ENCODE measurements at places on chromosomes 16 and 17. TPM values are rescaled to one million over a fixed set of nuclear protein-coding genes. Genes with fewer than 3 reads are reported as not detected.

Gene MYH13
- total RNA-seq, result not detected

DNA sequence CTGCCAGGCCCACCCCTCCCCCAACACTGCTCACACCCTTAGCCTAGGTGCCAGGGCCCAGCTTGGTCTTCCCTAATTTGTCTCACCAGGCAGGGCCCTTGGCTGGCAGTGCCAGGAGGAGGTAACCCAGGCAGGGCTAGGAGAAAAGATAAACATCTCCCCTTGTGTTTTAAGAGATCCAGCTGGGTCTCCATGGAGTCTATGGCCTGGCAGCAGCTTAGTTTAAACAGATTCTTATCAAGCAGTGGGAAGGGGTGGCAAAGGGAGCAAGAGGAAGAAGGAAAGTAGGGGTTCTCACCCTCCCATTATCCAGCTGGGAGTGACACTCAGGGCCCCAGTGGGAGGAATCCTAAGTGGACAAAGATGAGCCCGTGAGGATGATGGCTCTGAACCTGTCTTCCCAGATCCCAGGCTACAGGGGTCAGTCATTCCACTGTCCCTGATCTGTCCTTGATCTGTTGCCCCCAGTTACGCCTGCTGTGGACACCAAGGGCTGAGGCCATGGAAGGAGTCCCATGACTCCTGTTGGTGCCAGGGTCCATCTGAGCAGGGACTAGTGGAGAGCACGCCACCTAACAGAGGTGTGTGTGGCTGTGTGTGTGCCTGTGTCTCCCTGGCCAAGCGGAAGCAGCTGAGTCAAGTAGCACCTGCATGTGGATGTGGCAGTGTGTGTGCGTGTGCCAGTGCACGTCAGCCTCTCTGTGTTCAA is 47.4 kb upstream of the MEIOC start:
- no peak overlapping the region for H3K4me3 ChIP-seq
- peaks cover 10% of the 10 kb centered on the region for H3K27me3 ChIP-seq
- DNase-seq, result no peak
- H3K36me3 ChIP-seq, result no peaks in the 10 kb centered on the region
- no peak overlapping the region for H3K27ac ChIP-seq
- no peaks in the 10 kb centered on the region for H3K4me1 ChIP-seq

- no peak overlapping the region for H3K27ac ChIP-seq
- no peaks in the 10 kb centered on the region for H3K36me3 ChIP-seq
- H3K4me3 ChIP-seq, result no peak overlapping the region
- DNase-seq, result no peak
- peaks cover 24% of the 10 kb centered on the region for H3K27me3 ChIP-seq
Observed at GRCh38 chr17:44990994-44991393, 22.9 kb upstream of the C1QL1 start.

DNA sequence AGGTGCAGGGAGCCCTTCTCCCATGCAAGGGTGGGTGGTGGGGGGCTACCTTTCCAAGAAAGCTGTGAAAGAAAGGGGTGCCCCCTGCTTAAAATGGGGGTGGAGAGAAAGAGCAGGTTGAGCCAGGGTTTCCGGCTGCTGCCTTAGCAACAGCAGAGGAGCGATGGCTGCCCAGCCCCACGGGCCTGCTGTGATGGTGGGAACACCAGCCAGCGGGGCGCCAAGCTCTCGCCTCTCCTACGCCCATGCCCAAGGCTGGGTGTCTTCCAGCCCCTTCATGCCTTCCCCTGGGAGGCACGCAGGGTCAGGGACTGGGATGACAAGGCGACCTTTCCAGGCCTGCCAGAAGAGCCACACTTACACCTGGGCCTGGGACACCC is 3.0 kb downstream of the FMNL1 start:
- peak; percentile 63 for DNase-seq
- peak overlapping the region; percentile 100 for H3K27ac ChIP-seq
- peak overlapping the region; percentile 100 for H3K4me3 ChIP-seq
- peaks cover 47% of the 10 kb centered on the region for H3K36me3 ChIP-seq
- peaks cover 52% of the 10 kb centered on the region for H3K4me1 ChIP-seq

GRCh38 chr16:49932434-49932833 is 76.5 kb upstream of the ZNF423 start:
- H3K36me3 ChIP-seq, result no peaks in the 10 kb centered on the region
- no peak overlapping the region for H3K27ac ChIP-seq
- DNase-seq, result no peak
- H3K4me1 ChIP-seq, result no peaks in the 10 kb centered on the region

DNA sequence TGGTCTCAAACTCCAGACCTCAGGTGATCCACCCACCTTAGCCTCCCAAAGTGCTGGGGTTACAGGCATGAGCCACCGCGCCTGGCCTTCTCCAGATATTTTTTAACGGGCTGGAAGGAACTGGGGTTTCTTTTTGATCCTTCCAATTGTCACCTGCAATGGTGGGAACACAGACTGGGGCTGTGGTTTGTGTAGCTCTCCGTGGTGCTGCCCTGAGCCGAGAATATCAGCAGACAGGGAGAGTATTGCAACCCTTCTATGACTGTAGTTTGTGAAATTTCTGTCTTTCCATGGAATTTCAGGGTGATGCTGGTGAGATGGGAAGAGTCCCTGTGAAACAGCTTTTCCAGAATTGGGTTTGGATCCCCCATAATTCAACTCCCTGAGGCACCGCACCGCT is 263.5 kb downstream of the ENGASE start:
- no peak overlapping the region for H3K27ac ChIP-seq
- no peak for DNase-seq
- H3K4me1 ChIP-seq, result no peaks in the 10 kb centered on the region
- no peak overlapping the region for H3K4me3 ChIP-seq

DNA sequence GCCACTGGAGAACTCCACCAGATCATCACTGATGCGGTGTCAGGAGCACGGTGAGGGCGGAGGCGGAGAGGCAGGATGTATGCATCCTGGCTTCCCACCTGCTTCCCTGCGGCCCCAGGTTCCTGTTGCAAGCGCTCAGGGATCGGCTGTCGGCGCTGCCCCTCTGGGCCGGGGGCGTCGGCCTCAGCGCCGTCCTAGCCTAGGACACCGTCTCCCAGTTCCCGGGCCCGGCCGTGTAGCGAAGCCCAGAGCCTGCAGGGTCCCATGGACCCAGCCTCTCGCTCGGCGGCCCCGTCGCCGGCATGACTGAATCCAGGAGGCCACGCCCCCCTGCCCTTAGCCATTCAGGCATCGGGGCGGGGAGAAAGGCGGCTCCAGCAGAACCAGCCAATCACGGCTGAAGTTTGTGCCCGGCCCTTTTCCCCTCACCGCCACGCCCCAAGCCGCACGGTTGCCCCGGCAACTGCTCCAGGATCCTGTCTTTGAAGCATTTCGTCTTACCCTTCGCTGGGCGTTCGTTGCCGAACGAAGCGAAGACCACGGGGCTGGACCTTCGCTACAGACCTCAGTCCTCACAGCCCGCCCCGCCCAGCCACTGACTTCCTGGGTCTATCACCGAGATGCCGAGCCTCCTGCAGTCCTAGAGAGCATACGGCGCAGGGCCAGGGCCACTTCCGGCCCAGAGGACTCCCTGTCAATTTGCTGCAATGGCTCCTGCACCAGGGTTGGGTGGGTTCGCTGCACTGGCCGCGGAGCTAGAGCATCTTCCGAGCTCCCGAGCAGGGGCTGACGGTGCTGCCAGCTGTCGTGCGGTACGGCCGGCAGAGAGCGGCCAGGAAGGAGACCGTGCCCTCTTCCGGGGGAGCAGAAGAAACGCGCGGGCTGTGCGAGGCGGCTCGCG is 10.6 kb upstream of the ZNF213 start:
- peak overlapping the region; percentile 98 for H3K4me3 ChIP-seq
- H3K4me1 ChIP-seq, result peaks cover 21% of the 10 kb centered on the region
- H3K27me3 ChIP-seq, result no peaks in the 10 kb centered on the region
- H3K27ac ChIP-seq, result peak overlapping the region; percentile 95
- peaks cover 1% of the 10 kb centered on the region for H3K36me3 ChIP-seq
- peak; percentile 98 for DNase-seq

DNA sequence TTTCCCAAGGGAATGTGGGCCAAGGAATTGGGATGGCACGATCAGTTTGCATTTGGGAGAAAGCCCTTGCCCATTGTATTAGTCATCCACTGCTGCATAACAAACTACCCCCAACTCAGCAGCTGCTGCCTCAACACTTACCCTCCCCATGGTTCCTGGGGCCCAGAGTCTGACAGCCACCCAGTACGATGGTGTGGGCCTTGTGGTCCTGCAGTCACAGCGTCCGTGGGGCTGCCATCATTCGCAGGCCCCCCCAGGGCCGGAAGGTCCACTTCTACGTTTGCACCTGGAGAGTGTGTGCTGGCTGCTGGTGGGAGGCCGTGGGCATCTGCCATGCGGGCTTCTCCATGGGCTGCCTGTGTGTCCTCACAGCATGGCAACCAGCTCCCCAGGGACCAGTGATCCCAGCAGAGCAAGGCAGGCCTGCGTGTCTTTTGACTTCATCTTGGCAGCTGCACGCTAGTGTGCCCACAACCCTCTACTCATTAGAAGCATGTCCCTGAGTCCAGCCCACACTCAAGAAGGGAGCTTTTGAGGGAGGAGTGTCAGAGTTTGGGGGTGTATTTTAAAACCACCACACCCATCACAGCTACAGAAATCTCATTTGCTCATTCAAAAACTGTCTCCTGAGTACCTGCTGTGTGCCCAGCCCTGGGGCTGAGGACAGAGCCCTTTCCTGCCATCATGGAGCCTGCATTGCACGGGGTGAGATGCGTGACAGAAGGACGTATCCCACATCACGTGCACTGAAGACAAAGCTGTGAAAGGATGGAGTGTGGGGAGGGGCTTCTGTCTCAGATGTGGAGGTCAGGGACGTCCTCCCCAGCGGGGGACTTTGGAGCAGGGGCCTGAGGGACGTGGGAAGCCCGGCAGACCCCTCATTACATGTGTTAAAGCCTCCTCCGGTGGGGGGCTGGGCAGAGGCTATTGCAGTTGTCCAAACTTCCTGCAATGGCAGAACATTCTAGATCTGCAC is 185.0 kb upstream of the ZNF469 start:
- no peaks in the 10 kb centered on the region for H3K27me3 ChIP-seq
- H3K4me1 ChIP-seq, result no peaks in the 10 kb centered on the region
- H3K36me3 ChIP-seq, result no peaks in the 10 kb centered on the region
- H3K4me3 ChIP-seq, result no peak overlapping the region

DNA sequence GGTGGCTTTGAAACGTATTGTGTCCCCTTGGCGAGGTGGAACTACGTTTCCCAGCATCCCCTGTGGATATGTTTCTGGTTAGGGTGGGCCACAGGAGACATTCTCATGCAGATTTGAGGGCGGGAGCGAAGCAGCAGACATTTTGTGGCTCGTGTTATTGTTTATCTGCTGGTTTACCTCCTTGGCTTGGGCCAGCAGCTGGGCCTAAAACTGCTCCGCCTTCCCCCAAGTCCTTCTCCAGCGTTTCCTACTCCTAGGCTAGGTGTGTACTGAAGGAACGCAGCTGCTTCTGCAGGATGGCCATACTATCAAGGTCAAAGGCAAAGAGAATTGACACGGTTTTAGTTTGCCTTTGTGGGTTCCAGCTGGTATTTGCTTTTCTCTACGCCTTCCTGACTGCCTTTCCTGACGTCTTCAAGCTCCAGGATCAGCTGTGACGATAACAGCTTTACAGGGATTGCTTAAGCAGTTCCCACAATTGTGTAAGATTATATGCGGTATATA is 17.2 kb upstream of the WSB1 start:
- H3K27ac ChIP-seq, result no peak overlapping the region
- H3K4me3 ChIP-seq, result no peak overlapping the region
- no peaks in the 10 kb centered on the region for H3K36me3 ChIP-seq
- DNase-seq, result no peak

Measured in activated CD4-positive, alpha-beta memory T cell treated with anti-CD3 and anti-CD28 coated beads for 36 hours (primary cell).